T-helper 1 cell (primary cell): ENCODE measurements at places on chromosomes 16 and 17.
A peak's percentile ranks its signal among the peaks of the same experiment; 100 is the strongest.

DNA sequence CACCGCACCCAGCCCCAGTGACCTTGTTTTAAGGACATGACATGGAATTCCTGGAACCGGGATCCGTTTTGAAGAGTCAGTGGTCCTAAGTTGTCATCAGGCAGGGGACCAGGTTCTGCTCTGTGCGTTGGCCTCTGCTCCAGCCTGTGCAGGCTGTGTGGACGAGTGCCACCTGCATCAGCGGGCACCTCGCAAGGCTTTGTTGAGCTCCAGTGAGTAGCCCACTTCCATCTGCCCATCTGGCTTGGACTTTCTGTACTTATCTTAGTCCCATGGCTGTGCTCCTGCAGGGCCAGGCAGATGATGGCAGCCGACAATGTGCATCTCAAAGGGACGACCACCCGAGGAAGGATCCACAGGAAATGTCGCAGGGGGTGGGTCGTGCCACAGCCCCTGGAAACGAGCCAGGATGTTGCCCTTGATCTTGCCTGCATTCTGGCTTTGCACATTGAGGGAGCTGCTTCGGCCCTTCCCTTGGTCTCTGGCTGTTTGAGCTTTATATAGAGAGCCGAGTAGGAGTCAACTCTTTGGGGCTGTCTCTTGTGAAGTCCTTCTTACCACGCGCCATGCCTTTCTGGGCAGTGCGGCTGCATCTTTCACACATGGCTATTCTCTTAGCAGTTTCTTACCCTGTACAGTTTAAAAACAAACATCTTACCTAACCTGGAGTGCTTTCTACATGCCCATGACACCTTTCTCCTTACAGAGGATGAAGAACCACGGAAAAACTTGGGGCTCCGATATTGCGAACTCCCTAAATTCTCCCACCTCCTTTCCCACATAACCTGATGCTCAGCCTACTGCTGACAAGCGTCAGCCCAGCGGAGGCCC lies 18.3 kb downstream of the KIAA0513 start:
- no peak for DNase-seq

- DNase-seq, result no peak
Observed at GRCh38 chr16:53556521-53556920, 53.5 kb upstream of the AKTIP start.

DNA sequence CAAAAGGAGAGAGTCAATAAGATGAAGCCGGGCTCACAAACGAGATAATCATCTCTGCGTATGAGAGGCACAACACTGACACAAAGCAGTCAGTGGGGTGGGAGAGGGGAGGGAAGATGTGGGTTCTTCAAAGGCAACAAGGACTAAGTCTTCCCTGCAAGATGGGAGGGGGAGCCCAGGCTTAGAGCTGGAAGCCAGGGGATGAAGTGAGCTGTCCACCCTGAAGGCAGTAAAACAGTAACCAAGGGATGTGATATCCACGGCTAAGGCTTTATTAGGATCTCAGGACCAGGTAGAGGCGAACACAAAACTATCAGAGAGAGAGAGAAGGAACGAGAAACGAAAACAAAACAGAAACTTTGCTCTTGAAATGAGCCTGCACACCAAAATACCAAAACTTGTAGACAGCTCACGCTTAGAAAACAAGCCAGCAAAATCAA lies 115.9 kb downstream of the DYNLRB2 start:
- DNase-seq, result no peak

DNA sequence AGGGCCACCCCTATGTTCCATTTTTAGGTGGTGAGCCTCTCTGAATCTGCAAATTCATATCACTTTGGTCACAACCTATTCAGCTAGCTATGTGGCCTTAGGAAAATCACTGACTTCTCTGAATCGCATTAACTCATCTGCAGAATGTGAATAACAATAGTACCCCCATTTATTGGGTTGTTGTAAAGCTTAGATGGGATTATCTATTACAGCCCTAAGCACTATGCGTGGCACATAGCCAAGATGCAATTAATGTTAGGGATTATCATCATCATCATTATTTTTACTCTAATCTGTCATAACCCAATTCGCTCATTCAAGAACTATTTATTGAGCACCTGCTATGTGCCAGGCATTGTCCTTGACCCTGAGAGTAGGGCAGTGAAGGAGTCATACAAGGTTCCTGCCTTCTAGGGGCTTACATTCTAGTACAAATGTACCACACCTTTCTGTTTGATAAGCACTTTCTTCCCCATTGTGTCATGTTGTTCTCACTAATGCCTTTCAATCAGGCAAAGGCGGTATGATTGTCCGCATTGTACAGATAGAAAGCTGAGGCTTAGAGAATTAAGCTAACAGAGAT lies 38.5 kb downstream of the CHD9 start:
- no peak for DNase-seq

DNA sequence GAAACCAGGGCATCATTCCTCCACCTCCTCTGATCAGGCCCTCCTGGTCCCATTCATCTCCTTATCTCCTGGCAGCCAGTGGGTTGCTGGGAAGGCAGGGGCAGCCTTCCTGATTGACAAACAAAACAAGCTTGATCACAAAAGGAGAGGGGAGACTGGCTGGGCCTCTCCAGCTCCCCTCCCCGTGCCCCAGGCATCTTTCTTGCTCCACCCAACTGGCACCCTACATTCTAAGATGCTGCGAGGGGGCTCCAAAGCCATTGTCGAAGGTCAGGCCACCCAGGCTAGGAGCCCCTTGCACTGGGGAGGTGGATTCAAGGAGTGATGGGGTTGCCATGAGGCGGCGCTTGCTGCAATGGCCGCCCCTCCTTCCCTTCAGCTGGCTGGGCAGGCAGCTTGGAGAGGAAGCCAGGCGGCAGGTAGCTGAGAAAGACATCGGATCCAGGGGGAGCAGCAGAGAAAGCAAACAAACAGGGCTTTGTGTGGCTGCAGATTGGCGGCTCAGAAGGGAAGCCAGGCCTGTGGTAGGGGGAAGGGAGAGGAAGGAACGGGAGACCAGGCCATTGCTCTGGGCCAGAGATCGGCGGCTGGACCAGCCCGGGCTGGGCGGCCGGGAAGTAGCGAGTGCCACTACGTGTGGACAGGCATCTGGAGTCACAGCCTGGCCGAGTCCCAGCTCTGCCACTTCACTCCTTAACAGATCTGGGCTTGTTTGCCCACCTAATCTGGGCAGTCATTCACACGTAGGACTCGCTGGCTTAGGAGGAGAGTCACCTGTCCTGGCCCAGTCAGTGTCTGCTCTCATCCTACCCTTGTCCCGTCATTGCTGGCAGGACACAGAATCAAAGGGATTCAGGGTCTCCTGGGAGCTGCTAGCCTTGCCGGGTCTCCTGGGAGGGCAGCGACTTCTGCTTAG lies 12.3 kb downstream of the RAI1 start:
- DNase-seq, result no peak

DNA sequence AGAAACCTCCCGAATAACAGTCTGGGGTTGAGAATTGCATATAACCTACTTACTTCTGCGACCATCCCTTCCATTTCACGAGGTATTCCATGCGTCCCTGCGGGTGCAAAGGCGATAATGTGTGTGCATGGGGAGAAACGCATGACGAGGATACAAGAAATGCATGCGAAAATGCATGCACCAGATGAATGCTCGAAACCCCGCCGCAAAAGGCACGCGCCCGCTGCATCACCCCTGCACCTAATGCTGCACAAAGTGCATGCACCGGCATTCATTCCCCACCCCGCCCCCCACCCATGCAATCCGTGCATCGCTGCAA lies 474 bp downstream of the CBX8 start:
- no peak for DNase-seq

DNA sequence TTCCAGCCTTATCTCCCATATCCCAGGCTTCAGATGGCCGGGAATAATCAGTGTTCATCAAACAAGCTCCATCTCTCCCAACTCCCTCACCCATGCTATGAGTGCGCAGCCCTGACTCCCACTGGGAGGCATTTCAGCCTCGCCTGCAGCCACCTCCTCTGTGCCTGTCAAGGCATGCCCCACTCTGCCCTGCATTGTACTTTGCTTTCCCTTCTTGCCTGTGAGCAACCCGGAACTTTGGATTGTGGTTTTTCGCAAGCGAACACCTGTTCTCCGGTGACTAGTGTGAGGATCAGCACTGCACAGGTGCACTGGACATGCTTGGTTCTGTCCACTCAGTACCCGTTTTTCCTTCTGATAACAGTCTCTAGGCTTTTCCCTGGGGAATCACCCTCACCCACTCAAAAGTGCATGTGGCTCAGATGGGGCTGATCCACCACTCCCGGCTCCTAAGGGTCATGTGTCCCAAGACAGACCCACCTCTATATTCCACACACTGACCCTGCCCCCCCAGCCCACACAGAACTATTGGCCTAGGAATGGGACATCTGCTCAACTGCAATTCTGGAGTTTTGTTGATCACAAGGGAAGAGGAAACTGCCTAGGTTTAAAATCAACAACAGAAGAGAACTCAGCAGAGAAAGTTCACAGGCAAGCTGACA lies 9.1 kb downstream of the CHST6 start:
- DNase-seq, result no peak

- no peak for DNase-seq
Observed at GRCh38 chr17:80593181-80593580, 48.5 kb downstream of the RPTOR start.

GRCh38 chr17:2238432-2239169 lies 65.0 kb downstream of the SMG6 start:
- DNase-seq, result no peak

DNA sequence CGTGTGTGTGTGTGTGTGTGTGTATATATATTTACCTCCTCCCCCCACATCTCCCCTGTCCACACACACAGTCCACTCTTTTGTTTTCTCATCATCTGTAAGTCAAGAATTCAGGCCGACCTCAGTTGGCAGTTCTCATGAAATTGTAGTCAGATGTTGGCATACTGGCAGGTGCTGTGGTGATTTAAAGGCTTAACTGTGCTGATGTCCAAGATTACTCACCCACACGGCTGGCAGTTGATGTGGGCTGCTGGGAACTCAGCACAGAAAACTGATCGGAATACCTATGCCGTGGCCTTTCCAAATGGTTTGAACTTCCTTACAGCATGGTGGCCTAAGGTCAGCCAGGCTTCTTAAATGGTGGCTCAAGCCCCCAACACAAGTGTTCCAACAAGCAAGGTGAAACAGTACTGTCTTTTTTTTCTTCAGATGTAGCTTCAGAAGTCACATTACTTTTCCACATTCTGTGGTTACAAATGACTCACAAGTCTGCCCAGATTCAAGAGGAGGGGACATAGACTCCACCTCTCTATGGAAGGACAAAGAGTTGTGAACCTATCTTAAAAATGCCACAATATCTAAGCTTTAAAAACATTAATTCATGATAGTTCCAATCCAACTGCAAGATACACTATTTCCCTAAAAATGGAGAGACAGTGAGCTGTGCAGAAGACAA lies 198.5 kb upstream of the HS3ST4 start:
- no peak for DNase-seq

DNA sequence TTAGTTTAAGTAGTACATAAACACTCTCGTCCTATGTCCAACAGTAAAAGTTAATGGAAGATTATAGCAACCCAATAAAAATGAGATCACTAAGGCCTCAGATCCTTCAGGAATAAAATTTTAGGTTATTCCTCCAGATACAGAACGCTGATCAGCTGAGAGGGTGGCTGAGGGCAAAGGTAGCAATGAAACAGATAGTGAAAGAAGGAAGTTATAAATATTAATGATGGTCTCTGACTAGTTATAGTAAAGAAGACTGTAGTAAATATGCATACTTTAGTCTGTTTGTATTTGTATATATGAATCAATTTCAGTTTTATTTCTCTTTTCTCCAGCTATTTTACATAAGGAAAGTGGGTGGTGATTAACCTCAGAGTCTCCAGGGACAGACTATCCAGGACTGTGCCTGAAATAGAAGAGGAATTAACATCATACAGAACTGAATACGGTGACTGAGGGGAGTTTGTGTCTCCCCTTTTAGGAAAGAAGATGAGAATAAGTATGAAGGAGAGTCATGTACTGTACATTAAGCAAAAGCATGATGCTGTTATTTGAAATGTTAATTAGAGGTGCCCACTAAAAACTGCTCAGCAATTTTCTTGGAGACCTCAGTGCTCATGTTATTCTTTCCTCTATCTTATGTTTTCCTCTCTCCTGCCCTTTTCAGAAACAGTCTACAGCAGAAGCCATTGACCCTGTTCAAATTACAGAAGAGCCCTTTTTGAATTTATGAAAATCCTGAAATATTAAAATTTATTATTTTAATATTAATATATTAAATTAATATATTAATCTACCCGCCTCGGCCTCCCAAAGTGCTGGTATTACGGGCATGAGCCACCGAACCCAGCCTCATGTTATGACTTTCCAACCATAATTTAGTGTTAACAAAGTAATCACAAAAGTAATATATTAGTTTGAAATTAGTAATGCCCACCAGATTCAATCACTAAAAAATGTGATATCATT lies 36.5 kb upstream of the DHRS7B start:
- DNase-seq, result no peak

- no peak for DNase-seq
Observed at GRCh38 chr16:79071424-79071823, 529.1 kb downstream of the MAF start.

- no peak for DNase-seq
Observed at GRCh38 chr16:85969591-85969990, 70.6 kb downstream of the IRF8 start.

DNA sequence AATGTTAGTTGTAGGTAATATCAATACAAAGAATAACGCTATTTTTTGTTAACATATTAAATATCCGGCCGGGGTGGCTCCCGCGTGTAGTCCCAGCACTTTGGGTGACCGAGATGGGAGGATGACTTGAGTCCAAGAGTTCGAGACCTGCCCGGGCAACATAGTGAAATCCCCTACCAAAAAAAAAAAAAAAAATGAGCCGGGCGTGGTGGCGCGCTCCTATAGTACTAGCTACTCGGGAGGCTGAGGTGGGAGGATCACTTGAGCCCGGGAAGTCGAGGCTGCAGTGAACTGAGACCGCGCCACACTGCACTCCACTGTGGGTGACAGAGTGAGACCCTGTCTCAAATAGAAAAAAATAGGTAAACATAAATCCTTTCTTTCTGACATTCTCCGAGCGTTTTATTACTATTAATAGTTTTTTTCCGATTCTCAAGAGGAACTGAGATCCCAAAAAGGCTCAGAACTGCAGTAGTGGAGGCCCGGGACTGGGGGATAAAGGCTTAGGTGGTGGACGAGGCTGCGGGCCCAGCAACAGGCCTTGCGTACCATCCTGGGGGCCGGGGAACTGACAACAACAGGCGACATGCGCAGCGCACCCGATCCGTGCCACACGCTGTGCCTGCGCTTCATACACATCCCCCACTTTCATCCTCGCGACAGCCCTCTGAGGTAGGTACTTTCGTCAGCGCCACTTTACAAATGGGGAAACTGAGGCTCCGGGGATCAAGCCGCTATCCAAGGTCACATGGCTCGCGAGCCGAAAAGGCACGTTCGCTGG lies 919 bp downstream of the N4BP1 start:
- DNase-seq, result no peak

- DNase-seq, result no peak
Observed at GRCh38 chr16:19967963-19968362, 83.3 kb upstream of the GPRC5B start.

GRCh38 chr17:35239823-35240222 lies 3.0 kb upstream of the SLFN5 start:
- no peak for DNase-seq

- no peak for DNase-seq
Observed at GRCh38 chr17:27466743-27467375, 10.6 kb downstream of the KSR1 start.

- peak; percentile 68 for DNase-seq
Observed at GRCh38 chr17:75033346-75034235, 13.2 kb downstream of the ATP5PD start.

- no peak for DNase-seq
Observed at GRCh38 chr16:58960484-58960883, 226.4 kb upstream of the GOT2 start.
